ENCODE measurements at places on chromosomes 11 and 22.
A peak's percentile ranks its signal among the peaks of the same experiment; 100 is the strongest.

DNA sequence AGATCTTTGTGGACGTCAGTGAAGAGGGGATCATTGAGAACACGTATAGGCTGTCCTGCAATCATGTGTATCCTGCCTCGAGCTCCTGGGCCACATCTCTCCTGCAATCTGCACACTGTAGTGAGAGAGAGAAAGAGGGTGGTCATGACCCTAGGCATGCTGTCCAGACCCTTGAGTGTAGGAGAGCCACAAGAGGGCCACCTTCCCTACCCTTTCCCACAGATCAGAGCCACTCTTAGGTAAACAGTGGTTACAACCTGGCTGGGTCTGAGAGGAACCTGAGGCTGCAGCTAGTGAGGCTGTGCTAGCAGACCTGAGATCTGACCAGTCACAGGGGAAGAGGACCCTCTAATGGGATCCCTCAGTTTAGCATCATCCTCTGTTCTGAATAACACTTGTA lies 3.9 kb upstream of the IL18BP start:
- no peak for DNase-seq

DNA sequence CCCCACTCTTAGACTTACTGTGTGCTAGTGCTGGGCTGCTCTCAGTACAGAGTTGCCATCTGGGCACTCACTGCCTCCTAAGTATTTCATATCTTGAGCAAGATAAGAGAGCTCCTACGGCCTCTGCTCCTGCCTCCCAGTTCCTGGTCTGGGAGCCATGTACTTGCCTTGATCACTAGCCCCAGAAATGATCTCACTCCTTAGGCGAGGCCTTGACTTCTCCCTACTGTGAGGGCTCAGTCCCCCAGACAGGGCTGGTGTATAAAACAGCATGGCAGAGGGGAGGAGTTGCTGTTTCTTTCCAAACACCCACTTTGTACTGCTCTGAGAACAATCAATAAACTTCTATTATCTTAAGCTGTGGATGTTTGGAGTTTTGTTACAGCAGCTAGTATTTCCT lies 47.4 kb upstream of the TP53I11 start:
- DNase-seq = no peak

- no peak for DNase-seq
Measured at GRCh38 chr22:47849576-47849975, 1087.1 kb downstream of the TBC1D22A start.

DNA sequence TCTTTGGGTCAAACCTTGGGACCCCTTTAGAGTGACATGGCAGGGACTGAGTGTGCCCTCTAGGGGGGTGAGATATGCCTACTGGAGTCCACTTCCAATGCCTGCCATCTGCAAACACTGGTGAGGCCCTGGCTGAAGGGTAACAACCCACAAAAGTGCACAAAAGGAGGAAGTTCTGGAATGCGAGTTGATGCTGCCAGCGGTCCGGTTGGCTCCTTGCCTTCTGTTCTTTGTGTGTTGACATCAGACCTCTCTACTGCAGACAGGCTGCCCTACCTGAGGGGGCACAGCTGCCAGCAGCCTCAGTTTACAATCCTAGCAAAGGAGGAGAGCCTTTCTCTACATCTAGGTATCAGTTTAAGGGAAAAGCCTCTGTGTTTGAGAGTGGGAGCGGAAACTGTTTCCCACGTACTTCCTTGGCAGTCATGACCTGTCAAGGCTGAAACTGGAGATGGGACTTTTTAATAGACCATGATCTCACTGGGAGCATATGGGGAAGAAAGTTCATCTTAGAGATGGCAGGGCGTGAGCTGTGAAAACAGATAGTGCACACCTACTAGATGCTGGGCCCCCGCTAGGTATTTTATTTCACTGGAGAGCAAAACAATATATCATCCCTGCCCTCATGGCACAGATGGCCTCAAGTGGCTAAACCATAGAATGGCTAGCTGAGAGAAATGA lies 27.2 kb downstream of the BMAL1 start:
- DNase-seq = no peak

DNA sequence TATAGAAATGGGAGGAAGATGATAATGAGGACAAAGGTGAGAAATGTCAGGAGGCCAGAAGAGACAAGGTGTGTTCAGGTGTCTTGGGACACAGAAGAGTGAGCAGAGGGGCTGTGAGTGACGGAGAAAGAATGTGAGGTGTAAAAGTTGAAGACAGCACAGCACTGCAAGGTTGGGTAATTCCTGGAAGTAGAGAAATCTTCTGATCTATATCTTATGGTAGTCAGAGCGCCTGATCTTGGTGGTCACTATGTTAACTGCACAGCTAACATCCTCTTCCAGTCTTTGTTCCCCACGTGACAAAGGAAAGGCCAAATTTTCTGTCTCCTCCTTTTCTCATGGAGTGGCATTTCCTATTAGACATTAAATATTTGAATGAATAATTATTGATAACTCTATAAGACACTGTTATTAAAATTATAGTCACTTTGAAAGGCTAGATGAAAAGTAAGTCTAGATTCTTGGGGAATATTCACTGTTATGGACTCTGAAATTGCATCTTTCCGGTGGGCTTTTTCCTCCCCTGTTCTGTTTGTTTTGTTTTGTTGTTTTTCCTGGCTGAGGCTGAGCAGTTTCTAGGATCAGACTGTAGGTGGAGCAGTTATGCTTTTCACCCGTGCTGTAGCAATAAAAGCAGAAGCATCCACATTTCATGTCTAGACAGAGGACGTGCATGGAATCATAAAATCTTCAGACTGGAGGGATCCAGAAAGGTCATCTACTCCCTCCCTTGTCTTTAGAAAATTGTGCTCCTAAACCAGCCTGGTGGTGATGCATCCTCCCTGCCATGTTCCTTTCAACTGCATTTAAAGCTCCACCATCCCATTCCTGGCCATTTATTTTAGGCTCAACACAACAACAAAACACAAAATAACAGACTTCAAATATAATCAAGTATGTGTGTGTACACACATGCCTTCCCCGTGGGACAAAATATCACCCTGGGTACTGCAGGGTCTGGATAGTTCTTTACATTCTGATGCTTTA lies 26.6 kb downstream of the SC5D start:
- peak; percentile 62 for DNase-seq

DNA sequence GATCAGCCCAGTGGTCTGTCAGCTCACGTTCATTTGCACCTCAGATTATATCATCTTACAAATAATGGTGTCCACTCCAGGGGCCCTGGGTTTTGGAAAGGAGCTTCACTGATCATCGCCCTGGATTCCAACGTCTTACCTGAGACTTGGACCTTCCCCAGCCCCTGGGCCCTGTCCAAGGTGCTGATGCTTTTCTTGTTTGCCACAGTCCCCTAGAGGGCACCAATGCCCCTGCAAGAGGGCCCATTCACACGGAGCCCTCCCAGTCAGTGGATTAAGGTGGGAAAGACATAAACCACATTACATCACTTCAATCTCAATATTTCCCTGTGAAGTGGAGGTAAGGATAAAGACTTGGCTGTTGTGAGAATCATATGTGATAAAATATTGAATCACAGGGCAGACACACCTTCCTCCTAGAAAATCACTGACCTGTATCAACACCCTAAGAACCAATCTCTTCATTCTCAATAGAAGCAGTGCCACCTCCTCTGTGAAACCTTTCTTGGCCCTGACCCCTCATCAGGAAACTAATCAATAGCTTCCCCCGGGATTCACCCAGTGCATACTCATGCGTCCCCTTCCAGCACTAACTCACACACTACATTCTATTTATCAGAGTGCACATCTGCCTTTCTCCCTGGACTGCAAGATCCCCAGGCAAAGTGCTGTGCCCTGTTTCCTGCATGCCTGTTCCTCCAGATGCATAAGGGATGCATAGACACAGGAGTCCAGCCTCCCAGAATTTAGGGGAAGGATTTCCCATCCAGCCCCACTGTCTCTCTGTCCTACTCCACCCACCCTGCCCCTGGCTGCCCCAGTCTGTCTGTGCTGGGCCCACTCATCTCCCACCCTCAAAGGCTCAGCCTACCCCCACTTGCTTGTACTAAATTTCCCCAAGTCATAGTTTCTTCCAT lies 167.0 kb downstream of the BUD13 start:
- peak; percentile 30 for DNase-seq

DNA sequence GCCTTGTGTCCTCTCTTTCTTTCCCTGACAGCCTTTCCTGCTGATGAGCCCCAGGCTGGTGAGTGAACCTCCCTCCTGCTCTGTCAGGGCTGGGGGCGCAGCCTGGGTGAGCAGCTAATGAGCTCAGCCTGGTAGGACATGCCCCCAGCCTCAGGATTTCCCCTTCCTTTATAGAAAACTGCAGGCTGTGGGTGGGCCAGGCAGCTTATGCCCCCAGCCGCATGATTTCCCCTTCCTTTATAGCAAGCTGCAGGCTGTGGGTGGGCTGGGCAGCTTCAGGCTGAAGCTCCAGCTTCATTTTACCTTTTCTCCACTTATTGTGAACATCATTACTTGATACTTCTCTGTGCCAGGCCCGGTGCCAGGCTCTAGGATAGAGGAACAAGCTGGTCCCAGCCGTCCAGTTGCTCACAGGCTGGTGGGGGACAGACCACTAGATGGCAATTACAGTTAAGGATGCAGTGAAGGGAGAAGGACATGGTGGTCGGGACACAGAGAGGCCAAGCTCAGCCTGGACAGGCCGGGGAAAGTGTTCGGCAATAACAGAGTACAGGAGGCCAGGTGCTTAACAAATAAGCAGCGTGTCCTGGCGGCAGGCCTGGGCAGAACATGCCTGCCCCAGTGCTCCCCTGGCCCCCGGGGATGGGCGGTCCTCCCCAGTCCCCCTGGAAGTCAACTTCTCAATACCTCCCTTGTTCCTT lies 5.3 kb downstream of the LGALS12 start:
- DNase-seq = no peak

DNA sequence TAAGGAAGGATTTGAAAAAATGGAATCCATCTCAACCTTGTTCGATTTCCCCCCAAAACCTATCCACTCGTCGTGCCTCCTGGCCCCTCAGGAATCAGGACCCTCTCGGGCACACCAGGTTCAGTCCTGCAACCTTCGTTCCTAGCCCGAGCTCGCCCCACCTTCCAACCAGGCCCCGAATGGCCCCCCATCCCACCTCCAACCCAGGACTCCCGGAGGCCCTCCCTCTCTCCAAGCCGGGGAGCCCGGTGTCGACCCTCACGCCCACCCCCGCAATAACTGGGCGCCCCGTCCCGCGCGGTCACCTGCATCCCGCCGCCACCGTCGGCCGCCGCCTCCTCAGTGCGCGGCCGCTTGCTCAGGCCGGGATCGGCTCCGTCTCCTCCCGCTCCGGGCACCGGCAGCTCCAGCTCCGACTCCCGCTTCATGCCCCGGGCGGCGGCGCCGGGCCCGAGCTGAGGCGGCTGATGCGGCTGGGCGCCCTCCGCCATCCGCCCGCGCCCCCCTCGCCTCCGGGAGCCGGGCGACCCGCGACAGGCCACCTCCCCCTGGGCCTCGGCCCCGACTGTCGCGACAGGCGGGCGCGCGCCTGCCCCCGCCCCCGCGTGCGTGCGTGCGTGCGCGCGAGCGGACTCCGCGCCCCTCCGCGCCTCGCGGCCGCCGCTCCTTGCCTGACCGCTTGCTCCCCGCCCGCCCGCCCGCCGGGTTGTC lies 534 bp downstream of the RBFOX2 start:
- DNase-seq = no peak

GRCh38 chr11:74446532-74446938 lies 20.8 kb downstream of the KCNE3 start:
- DNase-seq = peak; percentile 43

DNA sequence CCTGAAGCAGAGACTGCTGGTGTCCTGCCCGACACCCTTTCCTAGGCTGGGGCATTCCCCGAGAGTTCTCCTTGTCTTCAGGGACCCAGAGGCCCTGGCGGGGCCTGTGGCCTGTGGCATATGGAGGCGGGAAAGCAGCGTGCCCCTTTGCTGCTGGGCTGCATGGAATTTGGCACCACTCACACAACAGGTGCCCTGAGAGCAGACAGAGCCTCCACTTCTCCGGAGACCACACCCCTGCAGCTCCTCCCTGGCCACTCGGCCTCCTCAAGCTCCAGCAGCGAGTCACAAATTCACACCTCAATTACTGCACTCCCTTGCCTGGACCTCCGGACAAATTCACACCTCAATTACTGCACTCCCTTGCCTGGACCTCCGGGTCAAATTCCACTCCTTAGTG lies 1375.2 kb downstream of the TBC1D22A start:
- no peak for DNase-seq

DNA sequence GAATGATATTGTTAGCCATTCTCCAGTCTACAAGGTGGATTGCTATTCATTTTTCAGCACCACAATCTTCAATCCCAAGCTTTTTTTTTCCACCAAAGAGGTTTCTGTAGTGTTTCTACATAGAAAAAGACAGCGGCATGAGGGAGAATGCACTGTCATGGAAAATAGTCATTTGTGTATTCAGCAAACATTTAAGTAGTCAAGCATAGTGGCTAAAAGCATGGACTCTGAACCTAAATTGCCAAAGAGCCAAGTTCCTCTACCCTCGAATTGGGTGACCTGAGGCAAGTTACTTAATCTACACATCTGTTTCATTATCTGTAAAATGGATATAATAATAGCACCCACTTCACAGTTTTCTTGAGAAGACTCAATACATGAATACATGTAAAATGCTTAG lies 14.2 kb downstream of the GAS2 start:
- DNase-seq = no peak

DNA sequence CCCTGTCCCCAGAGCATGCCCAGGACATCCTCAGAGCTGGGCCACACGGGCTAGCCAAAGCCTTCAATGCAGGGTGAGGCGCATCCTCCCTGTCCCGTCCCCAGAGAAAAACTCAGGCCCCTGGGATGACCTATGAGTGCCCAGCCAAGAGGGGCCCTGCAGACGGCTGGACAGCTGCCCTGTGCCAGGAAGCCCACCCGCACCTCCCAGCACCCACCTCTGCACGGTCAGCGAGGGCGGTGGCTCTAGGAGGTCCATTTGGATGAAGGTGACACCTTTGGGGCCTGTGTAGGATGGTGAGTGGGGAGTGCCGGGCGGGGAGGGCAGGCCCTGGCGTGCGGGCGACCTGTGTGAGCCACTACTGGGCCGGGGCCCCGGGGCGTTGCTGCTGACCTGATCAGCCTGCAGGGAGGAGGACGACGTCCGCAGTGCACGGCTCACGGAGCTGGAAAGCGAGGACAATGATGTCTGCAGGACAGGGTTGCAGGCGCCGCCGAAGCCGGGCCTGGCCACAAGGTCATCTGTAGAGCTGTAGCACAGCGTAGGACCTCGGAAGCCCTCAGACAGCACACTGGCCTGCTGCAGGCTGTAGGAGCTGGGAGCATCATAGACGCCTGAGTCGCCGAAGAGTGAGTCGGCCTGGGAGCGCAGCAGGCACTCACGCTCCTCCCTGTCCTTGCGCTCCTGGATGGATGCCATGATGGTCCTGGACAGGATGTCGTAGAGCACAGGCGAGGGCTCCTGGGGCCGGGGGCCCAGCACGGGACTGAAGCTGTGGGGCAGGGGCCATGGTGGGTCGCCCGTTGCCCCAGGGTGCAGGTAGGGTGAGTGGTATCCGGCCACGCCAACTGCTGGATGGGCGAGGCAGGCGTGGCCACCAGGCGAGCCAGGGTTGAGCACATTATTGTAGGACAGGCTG lies 180.5 kb downstream of the IGLL1 start:
- no peak for DNase-seq

DNA sequence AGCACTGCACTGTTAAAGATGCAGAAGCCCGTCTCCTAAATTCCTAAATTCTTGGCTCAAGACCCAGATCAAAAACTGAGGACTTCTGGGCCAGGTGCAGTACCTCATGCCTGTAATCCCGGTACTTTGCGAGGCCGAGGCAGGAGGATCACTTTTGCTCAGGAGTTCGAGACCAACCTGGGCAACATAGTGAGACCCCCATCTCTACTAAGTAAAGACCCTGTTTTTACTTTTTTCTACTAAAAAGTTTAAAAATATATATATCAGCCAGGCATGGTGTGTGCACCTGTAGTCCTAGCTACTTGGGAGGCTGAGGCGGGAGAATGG lies 29.7 kb downstream of the PDGFB start:
- DNase-seq = no peak
